ENCODE measurements at places on chromosomes 6 and 20.

DNA sequence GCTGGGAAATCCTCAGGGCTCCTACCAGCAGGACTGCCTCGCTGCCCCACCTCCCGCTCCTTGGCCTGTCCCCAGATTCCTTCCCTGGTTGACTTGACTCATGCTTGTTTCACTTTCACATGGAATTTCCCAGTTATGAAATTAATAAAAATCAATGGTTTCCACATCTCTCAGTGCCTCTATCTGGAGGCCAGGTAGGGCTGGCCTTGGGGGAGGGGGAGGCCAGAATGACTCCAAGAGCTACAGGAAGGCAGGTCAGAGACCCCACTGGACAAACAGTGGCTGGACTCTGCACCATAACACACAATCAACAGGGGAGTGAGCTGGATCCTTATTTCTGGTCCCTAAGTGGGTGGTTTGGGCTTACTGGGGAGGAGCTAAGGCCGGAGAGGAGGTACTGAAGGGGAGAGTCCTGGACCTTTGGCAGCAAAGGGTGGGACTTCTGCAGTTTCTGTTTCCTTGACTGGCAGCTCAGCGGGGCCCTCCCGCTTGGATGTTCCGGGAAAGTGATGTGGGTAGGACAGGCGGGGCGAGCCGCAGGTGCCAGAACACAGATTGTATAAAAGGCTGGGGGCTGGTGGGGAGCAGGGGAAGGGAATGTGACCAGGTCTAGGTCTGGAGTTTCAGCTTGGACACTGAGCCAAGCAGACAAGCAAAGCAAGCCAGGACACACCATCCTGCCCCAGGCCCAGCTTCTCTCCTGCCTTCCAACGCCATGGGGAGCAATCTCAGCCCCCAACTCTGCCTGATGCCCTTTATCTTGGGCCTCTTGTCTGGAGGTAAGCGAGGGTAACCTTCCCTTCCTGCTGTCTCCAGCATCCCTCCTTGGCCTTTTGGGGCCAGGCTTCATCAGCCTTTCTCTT is at the start of gene CFB:
Gene CFB (plus strand): TSS at position 589 of the 863 bp plus-strand sequence. CDS start 127 bp downstream, at position 716.
- peak; percentile 93 for DNase-seq

GRCh38 chr6:30450909-30451841 is 38.1 kb upstream of the HLA-E start:
- DNase-seq: peak; percentile 78

DNA sequence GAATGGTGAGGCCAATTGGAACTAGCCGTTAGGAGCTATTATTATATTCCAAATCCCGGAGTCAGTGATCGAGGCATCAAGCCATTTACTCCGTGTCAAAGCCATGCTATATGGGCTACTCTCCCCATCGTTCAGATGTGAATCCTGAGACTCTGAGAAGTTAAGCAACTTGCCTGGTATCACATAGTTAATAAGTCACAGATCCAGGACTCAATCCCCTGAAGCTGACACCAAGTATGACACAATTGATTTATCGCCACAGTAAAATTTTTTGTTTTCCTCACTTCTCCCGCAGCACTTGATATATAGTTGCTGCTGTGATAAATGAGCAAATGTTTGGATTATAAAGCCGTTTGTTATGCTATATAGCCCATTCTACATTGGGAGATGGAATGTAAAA is 50.8 kb upstream of the TSHZ2 start:
- no peak for DNase-seq

DNA sequence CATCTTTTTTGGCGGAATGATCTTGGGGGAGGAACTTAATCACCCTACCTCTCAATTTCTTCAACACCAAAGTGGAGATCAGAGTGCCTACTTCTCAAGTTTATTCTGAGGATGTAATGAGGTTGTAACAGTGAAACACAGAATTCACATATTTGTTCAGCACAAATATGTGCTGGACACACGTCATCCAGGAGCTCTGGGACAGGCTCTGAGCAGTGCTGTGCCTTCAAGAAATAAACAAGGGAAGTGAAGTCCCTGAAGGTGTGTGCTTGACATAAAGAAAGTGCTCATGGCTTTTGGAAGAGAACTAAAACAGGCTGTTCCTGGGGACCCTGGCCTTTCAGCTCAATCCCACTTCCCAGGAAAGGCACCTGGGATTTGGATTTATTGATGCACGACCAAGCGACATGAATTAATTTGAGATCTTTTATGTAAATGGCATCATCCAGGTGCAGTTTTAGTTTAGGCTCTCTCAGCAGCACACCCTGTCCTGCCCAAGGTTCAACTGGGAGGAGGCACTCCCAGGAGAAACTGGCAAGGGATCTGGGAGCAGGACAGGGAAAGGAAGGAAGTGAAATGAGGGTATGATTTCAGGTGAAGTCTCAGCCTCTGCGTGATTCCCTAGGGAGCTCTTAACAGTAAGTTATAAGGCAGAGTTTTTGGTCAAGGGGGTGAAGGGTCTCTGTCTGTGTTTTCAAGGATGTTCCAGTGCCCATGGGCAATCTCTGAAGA is 211.0 kb downstream of the FOXA2 start:
- no peak for DNase-seq

DNA sequence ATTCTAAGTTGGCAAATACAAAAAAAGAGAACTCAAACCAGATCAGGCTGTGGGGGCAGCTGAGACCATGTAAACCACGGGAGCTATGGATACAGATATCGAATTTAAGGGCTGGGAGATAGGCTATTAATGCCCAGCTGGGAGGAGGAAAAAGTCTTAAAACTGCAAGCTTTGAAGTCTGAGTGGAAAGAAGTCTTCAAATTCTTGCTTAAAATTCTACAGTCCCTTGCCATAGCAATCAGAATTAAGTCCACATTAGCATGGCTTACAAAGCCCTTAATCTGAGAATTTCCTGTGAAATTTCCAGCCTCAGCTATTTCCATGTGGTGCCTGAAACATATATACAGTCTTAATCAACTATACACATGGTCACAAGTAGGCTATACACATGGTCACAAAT is 465.0 kb upstream of the HSF2 start:
- DNase-seq: no peak

- DNase-seq: peak; percentile 87
Observed at GRCh38 chr6:125944434-125944816, 12.1 kb upstream of the HINT3 start.
